ENCODE measurements at places on chromosomes 5 and 9. TPM values are rescaled to one million over a fixed set of nuclear protein-coding genes. Genes with fewer than 3 reads are reported as not detected.

DNA sequence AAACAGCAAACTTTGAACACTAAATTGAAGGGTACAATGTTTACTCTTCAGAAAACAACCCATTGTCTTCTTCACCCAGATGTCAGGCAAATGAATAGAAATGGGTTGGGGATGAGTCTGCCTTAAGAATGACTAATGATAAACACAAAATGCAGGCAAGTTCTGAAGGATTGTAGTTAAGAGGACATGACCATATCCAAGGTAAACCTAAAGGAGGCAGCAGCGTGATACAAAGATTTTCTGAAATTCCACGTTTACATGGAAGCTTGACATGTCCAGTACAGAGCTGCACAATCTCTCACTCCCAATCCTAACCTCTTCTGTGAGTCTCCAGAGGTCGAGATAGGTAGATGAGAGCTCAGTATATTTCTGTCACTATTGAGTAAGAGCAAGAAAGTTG lies 1263.2 kb upstream of the CDH6 start:
- no peak for ATAC-seq

GRCh38 chr5:139746691-139747582 lies 48.7 kb upstream of the PSD2 start:
- ATAC-seq = peak; percentile 53

DNA sequence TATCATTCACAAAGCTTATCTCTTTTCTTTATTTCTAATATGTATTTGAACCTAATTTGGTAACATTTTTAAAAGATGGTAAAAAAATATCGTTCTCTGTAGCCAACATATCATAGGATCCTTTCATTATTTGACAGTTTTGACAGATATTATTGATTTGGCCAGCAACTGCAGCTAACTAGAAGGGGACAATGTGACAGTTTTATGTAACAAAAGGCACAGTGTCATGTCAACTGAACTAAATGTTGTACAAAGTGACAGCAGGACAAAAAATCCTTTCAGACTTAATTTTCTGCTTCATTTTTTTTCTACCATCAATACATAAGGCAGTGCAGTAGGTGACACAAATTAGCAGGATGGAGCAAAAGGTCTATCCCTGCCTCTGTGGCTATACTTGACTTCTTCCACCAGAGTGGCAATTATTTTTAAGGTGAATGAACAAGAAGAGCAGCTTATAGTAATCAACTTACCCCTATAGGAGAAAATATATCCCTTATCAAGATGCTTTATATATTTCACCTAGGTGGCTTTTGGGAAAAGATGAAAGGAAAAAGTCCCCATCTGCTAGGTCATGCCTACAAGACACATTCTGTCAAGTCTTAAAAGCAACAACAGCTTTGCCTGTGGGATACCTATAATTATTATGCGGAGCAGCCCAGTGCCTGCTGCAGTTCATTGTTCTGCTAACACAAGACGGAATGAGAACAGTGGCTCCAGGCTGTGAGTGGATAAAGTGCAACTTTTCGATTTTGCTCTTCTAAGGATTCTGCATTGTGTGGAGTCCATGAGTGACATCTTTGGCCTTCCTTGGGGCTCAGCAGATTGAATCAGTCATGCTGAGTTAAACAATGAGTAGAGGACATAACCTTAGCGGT lies 694.9 kb downstream of the ISL1 start:
- peak; percentile 53 for ATAC-seq

DNA sequence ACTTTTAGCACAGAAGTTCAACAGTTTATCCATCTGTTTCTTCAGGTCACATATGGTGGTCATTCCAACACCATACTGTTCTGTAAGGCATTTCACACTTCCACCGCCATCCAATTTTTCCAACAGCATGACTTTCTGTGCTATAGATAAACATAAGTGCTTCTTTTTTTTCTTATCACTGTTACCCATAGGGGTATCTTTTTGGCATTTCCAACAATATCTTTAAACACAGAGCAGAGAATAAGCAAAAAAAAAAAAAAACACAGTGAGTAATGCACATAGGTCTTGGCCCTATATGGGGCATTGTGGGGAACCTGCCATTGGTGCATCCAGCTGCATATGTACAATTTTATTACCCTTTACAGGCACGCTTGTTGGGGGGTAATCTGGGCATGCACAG lies 12.2 kb upstream of the ZNF367 start:
- ATAC-seq = no peak

Gene TMEM174
- total RNA-seq = not detected

Gene TIMD4
- not detected for total RNA-seq

Gene WDR38
- not detected for total RNA-seq

- ATAC-seq = peak; percentile 29
These were observed 297.8 kb downstream of the EBF1 start for GRCh38 chr5:158801893-158802292.

Measured in motor neuron (in vitro differentiated cells).